ENCODE measurements at places on chromosomes 4 and X. TPM values are rescaled to one million over a fixed set of nuclear protein-coding genes. Genes with fewer than 3 reads are reported as not detected.

- DNase-seq, result no peak
Measured at GRCh38 chrX:14697451-14697850, 168.1 kb downstream of the GLRA2 start.

Gene PPP4R3C
- not detected for polyA plus RNA-seq

- no peak for DNase-seq
Measured at GRCh38 chr4:47624031-47624441, 139.0 kb downstream of the ATP10D start.

Gene CITED1
- not detected for polyA plus RNA-seq

DNA sequence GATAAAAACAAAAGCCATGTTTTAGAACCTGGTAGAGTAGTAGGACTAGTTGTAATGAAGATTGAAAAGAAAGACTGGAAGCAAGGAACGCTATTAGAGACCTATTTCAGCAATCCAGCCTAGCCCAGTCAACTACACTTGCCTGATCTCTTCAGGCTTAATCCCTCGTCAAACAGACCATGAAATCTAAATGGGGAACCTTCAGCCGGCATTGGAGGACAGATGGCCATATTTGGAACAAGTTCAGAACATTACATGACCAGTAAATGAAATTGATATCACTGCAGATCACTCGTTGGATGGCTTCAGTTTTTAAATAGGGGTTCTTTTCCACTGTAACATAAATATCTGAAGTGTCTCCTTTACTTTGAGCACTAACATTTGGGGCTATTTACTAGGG, 84.8 kb upstream of the WDR44 start:
- DNase-seq, result no peak

Data from left lung (tissue), 14 donors.